ENCODE measurements at places on chromosomes 5 and 9.
A peak's percentile ranks its signal among the peaks of the same experiment; 100 is the strongest.

- peak; percentile 48 for DNase-seq
These were observed 749 bp downstream of the SOWAHA start for GRCh38 chr5:132813599-132814502.

GRCh38 chr5:109656829-109657228 lies 32.9 kb upstream of the MAN2A1 start:
- peak; percentile 29 for DNase-seq

GRCh38 chr5:140988100-140988499 lies 21.8 kb downstream of the PCDHAC2 start:
- DNase-seq, result no peak

DNA sequence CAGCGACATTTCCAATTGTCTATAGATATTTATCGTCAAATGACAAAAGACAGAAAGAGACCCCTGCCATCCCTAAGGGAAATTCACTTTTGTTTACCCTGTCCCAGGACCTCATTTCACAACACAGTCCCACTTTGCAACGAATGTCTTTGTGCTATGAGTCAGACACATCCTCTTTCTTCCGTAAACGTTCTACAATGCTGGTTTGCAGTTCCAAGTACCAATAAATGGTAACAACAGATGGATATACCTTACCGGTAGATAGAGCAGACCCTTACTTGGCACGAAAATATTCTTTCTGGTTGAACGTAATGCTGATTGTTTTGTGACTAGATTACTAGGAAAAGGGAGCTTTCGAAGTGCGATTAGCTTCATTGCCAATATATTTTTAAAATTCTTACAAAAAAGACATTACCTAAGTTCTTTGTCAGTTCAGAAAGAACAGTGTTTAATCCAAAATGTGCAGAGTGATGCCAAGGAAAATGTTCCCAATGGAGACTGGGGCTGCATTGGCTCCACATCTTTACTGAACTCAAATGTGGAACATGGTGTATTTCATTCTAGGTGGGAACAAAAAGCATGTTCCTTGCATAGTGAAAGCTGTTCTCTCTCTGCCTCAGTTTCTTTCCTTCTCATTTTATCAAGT lies 202.5 kb upstream of the SLC27A6 start:
- no peak for DNase-seq

DNA sequence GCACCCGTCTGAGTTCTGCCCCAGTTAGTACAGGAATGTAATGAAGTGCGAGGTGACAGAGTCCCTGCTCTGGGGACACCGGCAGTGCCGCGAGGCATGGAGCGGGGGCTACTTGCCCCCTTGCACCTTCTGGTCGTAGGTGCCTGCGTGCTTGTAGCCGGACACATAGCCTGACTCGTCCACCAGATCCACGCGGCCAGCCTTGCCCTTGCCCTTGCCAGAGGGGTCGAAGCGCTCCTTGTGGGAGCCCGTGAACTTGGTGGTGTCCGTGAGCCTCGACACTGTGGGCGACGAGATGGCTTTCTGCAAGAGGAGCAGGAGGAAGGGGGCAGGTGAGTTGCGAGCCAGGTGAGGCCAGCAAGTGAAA lies 28.2 kb downstream of the TPPP start:
- peak; percentile 27 for DNase-seq

DNA sequence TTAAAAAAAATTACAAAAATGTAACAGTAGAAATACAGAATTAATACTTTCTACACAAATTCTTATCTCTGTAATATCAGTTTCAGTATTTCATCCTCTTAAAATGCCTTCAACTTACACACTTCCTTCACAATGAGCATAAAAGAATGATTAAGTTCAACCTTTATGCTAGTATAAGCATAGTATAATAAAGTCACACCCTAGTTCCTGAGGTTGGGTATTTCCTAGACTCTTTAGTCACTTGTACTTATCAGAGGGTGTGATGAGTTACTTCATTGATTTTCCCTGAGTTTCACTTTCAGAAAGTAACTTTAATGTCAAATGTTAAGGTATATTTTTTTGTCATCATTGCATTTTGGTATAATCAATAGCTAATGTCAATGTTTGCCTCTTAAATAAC lies 302.4 kb downstream of the PDE4D start:
- no peak for DNase-seq

- peak; percentile 88 for DNase-seq
These were observed 12.2 kb downstream of the CXXC5 start for GRCh38 chr5:139660105-139660922.

GRCh38 chr5:90930756-90931431 lies 372.3 kb downstream of the ADGRV1 start:
- DNase-seq, result no peak

GRCh38 chr9:34218446-34218845 lies 39.6 kb downstream of the UBAP1 start:
- no peak for DNase-seq

DNA sequence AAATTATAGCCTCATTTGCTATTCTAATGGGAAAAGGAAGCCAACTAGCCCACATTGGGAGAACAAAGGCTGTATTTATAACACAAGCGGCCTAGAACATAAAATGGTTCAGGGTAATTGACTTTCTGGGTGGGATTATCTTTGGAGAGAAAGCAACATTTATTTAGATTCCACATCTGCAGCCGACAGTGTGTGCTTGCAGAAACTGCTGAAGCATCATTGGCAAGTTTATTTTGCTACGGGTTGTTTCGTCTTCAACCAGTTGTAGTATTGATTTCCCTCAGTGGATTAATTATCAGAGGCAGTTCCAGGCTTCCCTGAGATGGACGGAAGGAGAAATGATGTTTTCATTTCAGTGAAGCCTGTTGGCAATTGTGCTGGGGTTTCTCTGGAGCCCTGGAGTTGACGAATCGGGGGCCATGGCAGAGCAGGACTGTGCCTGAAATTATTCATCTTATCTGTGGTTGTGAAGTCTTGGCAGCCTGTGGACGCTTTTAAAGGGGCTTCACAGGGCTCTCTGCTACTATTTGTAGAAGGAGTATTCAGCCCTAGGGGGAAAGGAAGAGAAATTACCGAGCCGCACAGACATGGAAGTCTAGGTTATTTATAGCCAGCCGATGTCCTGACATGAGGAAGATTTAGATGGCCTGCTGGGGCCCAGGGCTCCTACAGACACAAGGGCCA lies 290.6 kb upstream of the IRX4 start:
- no peak for DNase-seq

- no peak for DNase-seq
These were observed 5.2 kb downstream of the TSC1 start for GRCh38 chr9:132939169-132939568.

Data from left ventricle myocardium superior (tissue), 1 donor.